ENCODE measurements at places on chromosomes 2 and 18.

- no peak for DNase-seq
Observed at GRCh38 chr18:79400591-79401381, 5.1 kb downstream of the NFATC1 start.

- DNase-seq = no peak
Observed at GRCh38 chr2:56230156-56230555, 46.4 kb downstream of the CCDC85A start.

DNA sequence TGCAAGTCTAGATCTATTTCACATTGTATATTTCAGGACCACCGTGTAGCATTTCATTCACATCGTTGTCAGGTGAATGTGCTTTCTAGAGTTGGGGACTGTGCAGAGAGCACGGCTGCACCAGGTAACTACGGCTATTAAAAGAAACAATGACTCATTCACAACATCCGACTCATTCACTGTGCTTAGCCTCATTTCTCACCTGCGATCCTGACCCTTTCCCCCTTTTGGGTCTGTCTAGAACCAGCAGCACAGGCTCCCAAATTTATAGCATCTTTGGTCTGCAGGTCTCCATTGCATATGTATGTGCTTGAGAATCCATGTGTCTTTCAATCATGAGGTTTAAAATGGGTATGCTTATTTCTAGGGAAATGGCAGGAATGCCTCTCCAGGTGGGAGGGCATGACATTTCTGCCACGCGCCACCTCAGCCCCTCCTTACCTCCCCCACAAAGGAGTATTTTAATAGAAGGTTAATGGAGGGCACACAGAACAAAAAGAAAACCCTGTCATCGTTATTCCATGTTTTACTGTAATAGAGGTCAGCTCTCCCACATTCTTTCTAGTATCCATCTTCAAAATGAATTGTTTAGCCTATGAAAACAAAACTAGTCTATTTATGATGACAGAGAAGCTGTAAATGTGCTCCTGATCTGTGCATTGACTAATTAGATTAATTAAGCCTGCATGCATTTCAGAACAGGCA lies 246.7 kb upstream of the EPHA4 start:
- DNase-seq = no peak

DNA sequence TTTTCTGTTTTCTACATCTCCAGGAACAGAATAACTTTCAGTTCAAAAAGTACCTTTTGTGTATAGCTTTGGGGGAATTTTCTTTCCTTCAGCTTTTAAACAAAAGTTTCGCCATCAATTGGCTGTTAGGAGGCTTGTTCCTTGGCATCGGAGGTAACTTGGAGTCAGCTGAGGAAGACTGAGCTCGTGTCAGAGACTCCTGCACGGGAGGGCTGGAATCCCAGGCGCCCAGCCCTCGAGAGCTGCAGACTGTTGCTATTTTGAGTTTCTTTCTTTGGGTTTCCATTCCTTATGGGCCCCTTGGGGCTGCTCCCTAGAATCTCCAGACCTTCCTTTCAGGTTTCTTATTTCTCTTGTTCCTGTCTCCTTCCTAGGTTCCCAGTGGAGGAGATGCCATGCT lies 8.1 kb downstream of the EMILIN2 start:
- DNase-seq = no peak

GRCh38 chr2:76932550-76932949 lies 589.6 kb downstream of the LRRTM4 start:
- DNase-seq = no peak

DNA sequence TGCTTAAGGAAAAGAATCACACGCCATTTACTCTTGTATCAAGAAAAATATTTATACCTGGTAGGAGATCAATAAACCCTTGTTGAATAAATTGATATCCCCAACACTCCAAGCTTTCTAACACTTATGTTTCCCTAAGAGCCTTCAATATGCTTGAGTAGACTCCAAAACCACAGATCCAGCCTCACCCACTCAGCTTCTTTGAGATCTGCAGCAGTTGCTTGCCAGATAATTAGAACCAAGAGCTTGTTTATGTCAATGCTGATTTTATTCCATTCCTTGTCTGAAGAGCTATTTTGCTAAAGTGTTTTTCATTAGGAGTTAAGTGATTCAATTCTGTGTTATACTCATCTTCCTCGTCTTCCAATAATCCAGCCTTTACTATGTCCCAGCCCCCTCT lies 26.3 kb upstream of the CRIM1 start:
- DNase-seq = no peak

GRCh38 chr2:96157649-96158553 lies 12.7 kb upstream of the DUSP2 start:
- DNase-seq = no peak

DNA sequence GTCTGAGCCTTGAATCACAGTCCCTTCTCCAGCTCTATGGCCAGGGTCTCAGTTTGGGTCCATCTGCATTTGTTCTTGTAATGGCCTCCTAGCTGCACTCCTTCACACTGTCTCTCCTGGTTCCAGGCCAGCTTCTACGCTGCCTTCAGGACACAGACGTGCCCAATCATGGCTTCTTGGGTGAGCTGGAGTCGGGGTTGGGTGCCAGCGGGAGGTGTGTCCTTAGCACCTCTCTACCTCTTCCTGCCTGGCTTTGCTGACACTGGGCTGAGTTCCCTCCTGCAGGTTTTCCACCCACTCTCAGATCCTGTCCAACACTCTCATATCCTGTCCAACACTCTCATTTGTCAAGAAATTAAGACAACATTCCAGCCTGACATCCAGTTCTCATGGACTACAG lies 9.6 kb downstream of the TRPM8 start:
- DNase-seq = no peak

- no peak for DNase-seq
Observed at GRCh38 chr18:55387139-55387984, 200.6 kb downstream of the TCF4 start.

GRCh38 chr2:205408696-205409095 lies 273.6 kb upstream of the NRP2 start:
- DNase-seq = no peak

Measured in SHP77 (cell line).